ENCODE measurements at places on chromosomes 13 and 19. TPM values are rescaled to one million over a fixed set of nuclear protein-coding genes. Genes with fewer than 3 reads are reported as not detected.

- DNase-seq, result no peak
Measured at GRCh38 chr19:41307090-41307875, 2.7 kb upstream of the CCDC97 start.

DNA sequence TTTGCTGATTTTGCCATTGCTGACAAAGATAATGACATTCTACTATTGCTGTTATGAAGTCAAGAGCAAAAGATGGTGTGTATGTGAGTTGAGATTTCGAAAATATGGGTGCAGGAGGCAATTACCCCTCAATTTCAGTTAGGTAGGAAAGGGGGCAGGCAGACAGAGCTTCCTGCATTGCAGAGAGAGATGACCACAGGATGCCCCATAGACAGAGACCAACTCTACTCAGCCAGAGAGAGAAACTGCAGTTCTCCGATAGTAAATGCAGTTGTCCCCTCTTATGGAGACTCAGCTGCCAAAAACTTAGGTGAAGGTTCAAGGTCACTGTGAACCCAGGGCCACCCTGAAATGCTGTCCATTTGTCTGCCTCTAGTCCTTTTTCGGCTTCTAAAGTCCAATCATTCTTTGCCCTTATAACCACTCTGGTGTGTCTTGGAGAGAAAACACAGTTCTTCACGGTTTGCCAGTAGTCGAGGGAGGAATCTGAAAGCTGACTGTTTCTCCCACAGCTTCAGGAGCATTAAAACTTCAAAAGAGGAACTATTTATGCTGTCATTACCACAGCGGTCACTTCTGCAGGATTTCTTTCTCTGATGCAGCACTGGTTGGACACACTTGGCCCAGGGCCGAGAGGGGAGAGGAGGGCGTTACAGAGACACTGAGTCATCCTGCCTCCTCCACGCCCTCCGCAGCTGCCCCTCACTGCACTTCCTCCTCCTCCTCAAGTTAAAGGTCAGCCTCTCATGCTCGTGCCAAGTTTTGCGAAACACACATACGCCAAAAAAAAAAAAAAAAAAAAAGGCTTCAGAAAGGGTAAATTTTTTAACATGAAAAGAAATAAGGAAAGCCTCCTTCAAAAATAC, 264.3 kb downstream of the FOXO1 start:
- DNase-seq, result peak; percentile 94

DNA sequence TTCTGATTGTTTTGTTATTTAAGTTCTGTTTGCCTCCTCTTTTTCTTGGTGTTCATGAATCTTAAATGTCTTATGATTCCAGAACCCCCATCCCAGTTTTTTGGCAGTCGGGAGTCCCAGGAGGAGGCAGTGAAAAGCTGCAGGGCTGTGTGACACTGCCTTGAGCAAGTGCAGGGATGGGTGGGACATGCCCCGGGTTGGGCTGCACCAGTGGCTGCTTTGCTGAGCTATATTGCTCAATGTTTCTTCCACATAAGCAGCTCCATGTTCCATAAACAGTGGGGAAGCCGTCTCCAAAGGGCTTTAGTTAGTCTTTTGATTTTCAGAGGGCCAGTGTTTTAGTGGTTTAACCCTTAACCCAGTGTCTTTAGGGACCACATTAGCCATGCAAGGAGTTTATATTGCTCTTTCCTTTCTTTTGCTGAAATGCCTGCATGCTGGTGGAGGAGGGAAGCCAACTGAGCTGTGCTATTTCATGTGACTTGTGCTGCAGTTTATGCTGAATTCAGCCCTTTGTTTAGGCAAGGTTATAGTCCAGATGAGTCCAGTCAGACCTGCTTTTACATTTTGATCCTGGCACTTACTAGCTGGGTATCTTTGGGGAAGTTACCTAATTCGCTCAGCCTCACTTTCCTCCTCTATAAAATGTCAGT, 13.1 kb downstream of the ATP8A2 start:
- DNase-seq, result no peak

GRCh38 chr13:24148414-24149235, 11.9 kb upstream of the SPATA13 start:
- peak; percentile 96 for DNase-seq

DNA sequence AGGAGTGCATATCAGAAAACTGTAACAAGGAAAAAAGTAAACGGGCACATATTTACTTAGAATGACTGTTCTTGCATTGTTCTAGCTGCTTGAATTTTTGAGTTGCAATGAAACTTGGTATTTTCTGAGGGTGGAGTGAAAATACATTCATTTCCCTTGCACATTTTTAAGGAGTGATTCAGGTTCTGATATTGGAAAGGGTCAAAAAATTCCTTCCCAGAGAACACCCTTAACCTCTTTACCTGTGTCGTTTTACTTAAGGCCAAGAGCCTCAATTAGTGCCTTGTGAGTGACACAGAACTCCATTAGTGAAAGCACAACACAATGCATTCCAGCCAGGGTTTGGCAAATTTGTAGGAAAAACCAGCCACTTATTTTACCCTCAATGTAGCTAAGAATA, 2.3 kb downstream of the ITGBL1 start:
- no peak for DNase-seq

DNA sequence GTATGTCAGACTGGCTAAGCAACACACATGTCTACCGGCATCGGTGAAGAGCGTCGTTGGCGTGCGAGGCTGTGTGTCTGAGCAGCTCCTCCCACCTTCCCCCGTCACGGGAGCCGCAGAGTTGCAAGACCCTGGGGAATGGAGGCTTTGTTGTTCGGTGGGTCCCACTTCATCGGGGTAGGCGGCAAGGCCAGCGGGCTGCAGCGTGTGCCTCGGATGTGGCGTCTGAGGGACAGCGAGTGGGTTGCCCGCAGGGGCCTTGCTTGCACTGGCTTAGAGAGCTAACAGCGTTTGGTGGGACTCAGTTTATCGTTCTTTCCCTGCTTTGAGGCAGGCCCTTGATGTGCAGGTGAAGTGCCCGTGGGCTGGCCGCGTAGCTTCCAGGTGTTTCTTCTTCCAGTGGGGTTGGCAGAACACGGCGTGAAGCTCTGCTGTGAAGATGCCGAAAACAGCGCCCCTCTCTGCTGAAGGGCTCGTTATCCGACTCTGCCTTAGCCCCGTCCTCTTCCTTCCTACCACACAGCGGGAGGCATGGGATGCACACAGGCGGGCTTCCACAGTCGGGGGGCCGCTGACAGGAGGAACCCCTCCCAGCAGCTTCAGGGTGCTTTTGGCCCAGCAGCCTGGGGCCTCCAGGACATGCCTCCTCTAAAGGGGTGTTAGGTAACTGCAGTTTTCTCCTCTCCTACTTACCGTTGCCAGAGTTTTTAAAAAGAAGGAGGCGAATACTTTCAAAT, 85.2 kb downstream of the ATP11A start:
- no peak for DNase-seq

DNA sequence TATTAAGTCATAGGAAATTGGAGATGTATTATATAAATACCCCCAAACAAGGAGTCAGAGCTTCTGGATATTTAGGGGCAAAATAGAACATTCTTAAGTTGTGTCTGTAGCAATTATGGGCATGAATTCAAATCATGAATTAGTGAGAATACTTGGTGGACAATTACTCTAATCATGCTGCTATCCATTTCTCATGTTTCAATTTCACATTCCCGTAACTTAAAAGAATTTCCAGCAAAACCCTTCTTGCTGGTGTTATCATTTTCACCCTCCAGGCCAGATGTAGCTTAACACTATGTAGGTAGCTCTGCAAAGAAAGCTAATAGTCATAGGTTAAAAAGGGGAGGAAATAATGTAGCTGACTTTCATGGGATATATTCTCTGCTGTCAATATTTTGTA, 136.1 kb downstream of the PCDH9 start:
- no peak for DNase-seq

GRCh38 chr13:83879431-83880171, 2.7 kb downstream of the SLITRK1 start:
- no peak for DNase-seq

DNA sequence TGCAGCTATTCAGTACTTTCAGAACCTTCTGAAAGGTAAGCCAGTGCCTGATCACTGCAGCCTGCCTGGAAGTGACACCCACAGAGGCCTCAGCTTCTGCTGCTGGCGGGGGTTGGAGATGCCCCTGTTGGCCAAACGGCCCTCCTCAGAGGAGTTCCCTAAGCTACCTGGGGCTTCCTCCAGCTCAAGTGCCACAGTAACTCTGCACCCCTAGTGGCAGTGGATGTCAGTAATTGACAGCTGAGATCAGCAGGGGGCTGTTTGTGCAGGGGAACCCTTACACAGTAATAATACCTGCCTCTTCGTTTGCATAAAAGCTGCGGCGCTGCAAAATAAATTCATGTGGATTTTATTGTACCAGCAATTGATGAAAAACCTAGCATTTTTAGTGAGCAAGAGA, 28.9 kb downstream of the TDRD12 start:
- DNase-seq, result no peak

DNA sequence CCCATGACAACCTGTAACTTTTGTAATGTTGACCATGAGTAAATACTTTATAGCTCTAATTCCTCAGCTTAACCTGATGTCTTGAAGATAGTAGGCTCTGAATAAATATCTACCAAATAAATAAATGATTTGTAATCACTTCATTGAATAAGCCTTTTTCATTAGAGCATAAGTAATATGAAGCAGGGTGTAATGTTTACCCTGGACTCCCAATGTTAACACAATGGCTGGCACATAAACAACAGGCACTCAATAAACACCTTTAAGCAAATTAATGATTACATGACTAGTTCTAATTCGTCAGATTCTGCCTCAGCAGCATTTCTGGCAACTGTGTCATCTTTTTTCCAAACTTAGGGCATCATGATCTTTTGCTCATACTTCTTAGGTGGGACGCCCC, 396.3 kb downstream of the LIG4 start:
- no peak for DNase-seq

DNA sequence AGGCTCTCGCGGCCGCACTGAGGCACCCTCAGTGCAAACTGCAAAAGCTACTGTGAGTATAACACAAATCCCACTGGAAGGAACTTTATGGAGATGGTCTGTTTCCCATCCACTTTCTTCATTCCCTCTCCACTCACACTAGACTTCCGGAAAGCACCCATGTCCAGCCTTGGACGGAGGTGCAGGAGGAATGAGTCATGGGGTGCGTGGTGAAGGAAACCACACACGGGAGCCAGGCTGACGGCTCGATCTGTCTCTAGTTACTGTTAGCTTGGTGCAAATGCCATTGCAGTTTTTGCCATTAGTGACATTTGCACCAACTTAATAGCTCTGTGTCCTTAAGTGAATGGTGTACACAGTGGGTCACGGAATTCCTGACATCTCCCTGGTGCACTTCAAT, 14.6 kb downstream of the NLRP8 start:
- DNase-seq, result no peak

- no peak for DNase-seq
Measured at GRCh38 chr19:7899751-7900378, 3.8 kb upstream of the MAP2K7 start.

GRCh38 chr13:44172281-44172810, 201.3 kb upstream of the SERP2 start:
- DNase-seq, result no peak

- DNase-seq, result no peak
Measured at GRCh38 chr13:32791545-32792172, 205.4 kb downstream of the PDS5B start.

- DNase-seq, result no peak
Measured at GRCh38 chr19:3671680-3672574, 28.3 kb downstream of the PIP5K1C start.

GRCh38 chr13:27005556-27005955, 166.1 kb downstream of the USP12 start:
- no peak for DNase-seq

- DNase-seq, result no peak
Measured at GRCh38 chr13:42420304-42420703, 148.4 kb downstream of the AKAP11 start.

DNA sequence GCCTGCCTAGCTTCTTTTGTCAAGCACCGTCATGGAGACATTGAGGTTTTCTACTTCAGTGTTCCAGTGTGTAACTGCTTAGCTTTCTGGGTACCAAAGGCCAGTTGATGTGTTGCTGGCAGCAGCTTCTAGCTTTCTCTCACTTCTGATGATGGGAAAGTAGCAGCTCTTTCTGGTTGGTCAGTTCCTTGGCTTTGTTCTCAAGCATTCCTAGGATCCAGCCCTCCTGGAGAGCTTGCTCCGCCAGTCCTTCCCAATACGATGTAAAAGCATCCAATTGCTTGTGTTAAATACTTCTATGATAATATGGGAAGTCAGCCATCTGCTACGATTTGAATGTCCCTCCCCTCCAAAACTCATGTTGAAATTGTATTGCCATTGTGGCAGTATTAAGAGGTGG, 182.8 kb downstream of the UGGT2 start:
- DNase-seq, result no peak

- no peak for DNase-seq
Measured at GRCh38 chr13:106468207-106468606, 67.3 kb downstream of the EFNB2 start.

GRCh38 chr13:73090823-73091187, 32.0 kb downstream of the KLF5 start:
- no peak for DNase-seq

- no peak for DNase-seq
Measured at GRCh38 chr19:39623946-39624345, 21.6 kb downstream of the LGALS13 start.

DNA sequence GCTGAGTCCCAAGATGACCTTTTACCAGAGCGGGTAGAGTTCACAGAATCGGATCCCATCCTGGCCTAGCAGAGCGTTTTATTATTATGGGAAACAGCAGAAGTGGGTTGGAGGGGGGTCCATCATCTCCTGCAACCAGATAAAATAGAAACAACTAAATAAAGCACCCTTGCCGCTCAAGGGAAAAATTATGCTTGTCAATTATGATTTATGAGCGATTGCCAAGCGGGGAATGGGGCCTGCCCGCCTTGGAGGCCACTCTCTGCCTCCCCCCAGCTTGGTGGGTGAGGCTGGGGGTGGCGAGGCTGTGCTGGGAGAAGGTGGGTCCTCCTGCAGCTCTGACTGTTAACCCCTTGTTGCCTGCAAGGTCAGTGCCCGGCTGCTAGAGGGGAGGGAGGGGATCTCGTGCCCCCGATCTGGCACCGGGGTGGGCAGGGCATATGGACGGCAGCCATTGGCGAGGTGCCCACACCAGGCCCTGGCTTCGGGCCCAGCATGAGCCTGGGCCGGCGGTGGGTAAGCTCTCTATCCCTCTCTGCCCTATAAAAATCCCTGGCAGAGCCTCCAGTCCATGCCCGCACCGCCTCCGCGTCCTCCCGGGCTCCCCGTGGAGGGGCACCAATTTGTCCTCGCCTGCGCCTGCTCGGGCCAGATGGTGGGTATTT, 129.1 kb downstream of the URI1 start:
- DNase-seq, result no peak

MEIOSIN gene
- total RNA-seq, result not detected

ZNF534 gene
- total RNA-seq, result not detected

CEACAM3 gene
- total RNA-seq, result not detected

LILRB5 gene
- total RNA-seq, result not detected

LPAR6 gene
- 6.8 TPM for total RNA-seq

WDR88 gene
- not detected for total RNA-seq

TNFSF9 gene
- 18.2 TPM for total RNA-seq

SLC7A9 gene
- not detected for total RNA-seq

SYNGR4 gene
- not detected for total RNA-seq

REXO1 gene
- 14.1 TPM for total RNA-seq

SPACA4 gene
- total RNA-seq, result not detected

PLEKHF1 gene
- total RNA-seq, result 8.0 TPM

SNRPD2 gene
- total RNA-seq, result 402 TPM

THSD1 gene
- 0.75 TPM for total RNA-seq

KCNJ14 gene
- 0.53 TPM for total RNA-seq

URI1 gene
- total RNA-seq, result 88.3 TPM

All from SJSA1 (cell line).